ENCODE measurements at places on chromosomes 5 and 9.

DNA sequence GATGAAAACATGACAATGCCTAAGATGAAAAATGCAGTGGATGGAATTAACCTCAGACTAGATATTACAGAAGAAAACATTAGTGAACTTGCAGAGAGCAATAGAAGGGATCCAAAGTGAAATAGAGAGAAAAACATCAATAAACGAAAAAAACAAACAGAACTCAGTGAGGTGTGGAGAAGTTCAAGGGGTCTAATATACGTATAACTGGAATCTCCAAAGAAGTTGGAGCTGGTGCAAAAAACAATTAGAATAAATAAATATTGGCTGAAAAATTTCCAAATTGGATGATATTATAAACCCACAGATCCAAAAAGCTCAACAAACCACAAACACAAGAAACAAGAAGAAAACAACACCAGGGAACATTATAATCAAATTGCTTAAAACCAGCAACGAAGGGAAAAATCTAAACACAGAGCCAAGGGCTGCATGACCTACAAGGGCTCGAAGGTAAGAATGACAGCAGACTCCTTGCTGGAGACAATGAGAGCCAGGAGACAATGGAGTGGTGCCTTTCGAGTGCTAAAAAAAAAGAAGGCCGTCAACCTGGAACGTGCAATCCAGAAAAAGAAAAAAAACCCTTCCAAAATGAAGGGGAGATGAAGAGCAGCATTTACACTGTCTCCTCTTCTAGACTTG is 11.8 kb downstream of the FAM163B start:
- DNase-seq, result no peak

GRCh38 chr9:37650299-37650872 is 368 bp upstream of the FRMPD1 start:
- DNase-seq, result no peak

- no peak for DNase-seq
Measured at GRCh38 chr9:27485158-27485557, 38.9 kb upstream of the IFNK start.

- DNase-seq, result no peak
Measured at GRCh38 chr9:28363151-28363562, 789.9 kb upstream of the C9orf72 start.

DNA sequence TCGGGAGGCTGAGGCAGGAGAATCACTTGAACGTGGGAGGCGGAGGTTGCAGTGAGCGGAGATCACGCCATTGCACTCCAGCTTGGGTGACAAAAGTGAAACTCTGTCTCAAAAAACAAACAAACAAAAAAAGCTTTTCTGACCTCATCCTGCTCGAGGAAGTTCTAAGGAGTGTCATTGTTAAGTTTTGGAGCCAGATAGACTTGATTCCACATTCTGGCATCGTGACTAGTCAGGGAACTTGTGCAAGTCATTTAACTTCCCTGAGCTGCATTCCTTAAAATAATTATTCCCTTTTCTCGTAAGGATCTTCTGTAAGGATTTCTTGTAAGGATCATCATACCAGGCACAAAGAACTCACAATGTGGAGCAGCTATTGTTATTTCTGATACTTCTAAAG is 26.2 kb downstream of the SNX24 start:
- DNase-seq, result peak; percentile 23

- peak; percentile 48 for DNase-seq
Measured at GRCh38 chr9:70085241-70085640, 41.6 kb downstream of the MAMDC2 start.

GRCh38 chr5:1266791-1267190 is 28.1 kb downstream of the TERT start:
- no peak for DNase-seq

DNA sequence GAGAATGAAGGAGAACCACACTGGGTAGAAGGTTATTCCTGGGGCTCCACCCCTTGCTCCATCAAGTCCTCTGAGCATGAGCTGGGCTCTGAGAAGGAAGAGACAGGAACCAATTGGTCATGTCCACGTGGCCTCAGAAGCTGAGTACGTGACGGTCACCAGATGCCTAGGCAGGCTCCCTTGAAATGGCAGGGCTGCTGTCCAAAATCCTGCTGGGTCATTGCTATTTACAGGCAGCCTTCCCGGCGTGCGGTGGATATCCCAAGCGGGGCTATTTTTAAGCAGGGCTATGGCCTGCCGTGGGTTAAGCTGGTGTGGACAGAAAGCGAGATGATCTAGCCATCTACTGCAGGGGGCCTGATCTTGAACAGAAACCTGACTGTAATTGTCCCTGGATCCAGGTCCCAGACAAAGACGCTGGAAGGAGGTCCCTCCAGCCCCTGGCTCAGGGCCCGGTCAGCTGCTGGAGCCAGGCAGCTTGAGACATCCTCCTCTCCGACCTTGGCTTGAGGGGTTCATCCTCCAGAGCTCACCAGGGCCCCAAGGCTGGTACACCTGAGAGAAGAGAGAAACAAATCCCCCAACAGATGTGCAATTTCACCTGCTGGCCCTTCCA is 550 bp upstream of the CKMT2 start:
- DNase-seq, result no peak

DNA sequence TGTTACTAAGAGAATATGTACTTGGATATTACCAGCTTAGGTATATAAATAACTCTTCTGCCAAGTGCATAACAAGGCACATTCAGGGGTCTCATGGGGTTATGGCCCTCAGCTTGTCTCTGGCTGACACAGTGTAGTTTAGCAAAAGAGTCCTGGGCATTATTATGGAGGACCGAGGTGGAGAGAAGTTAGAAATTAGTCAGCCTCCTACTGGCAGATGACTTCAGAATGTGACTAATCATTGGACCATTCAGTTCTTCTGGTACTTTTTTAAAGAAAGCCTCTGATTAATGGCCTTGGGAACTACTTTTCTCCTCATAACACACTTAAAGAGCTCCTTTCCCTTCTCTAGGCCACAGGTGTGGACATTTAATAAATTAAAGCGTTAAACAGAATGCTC is 178.9 kb downstream of the SH3GL2 start:
- DNase-seq, result no peak

GRCh38 chr5:95973793-95974325 is 12.2 kb upstream of the ELL2 start:
- DNase-seq, result peak; percentile 41

GRCh38 chr5:3092211-3092610 is 340.7 kb upstream of the IRX2 start:
- no peak for DNase-seq

- no peak for DNase-seq
Measured at GRCh38 chr9:110900456-110900855, 137.8 kb downstream of the LPAR1 start.

DNA sequence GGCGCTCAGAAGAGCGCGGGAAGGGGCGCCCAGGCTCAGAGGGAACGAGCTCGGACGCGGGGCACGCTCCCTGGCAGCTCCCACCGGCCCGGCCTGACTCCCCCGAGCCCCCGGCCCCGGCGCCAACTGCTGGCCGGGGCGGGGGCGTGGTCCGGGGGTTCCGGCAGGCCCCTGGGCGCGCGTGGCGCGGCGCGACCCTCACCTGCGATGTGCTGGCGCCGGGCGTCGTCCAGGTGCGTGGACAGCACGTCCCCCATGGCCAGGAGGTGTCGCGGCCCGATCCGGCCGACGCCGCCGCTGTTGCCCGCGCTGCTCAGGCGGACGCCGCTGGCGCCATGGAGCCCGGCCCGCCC is 43.5 kb upstream of the STXBP1 start:
- DNase-seq, result no peak

DNA sequence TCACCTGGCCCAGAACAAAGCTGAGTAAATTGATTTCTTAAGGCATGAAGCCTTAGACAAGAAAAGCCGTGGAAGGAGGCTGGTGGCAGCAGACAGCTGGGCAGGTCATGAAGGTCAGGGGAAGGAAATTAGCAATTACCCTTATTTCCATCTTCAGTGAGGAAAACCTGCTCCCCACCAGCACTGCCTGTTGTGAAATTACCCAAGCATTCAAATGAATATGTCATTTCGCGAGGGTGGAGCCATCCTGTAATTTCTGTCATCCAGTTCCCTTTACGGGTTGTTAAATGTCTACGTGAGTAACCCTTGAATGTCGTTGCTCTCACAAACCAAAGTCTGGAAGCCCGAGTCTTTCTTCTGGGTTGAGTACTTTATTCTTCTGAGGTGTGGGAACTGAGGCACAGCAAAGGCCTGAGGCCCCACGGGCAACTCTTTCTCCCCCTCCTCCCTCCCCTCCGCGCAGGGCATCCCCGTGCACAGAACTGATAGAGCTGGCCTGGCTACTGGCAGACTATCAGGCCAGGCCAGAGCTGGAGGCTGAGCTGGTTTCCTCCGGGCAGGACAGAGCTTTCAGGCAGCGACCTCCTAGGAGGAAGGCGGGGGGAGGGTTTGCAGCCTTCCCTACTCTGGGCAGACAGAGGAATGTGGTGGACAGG is 22.0 kb upstream of the AK3 start:
- peak; percentile 38 for DNase-seq

DNA sequence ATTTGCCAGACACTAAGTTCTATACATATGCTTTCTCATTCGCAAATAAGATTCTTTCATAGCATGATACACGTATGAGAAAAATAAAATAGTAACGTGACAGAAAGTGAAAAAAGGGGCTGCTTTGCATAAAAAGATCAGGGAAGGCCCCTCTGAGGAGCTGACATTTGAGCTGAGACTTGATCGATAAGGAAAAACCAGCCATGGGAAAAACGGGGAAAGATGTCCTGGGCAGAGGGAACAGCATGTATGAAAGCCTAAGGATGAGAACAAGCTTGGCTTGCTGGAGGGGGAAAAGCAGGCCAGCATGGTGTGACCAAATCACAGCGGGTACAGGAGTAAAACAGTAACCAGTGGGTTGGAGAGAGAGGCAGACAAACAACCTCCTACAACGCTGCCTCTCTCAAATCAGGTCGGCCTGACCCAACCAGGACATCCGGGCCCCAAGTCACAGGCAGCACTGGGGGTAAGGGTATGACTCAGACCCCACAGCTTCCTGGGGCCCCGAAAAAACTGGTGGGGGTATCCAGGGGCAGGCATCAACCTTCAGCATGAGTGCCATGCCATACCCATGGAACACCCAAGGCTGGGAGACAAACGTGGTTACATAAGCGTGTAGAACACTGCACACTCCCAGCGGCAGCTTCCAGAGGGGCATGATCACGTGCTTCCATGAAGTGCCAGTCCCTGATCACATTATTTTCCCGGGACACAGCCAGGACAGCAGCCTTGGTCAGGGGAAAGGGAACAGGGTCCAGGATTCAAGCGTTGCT is 2.2 kb downstream of the TNIP1 start:
- DNase-seq, result no peak

- no peak for DNase-seq
Measured at GRCh38 chr5:32450952-32451351, 6.4 kb upstream of the ZFR start.

GRCh38 chr9:27090711-27091110 is 18.3 kb upstream of the TEK start:
- DNase-seq, result peak; percentile 14

- no peak for DNase-seq
Measured at GRCh38 chr5:58077416-58077815, 382.5 kb downstream of the PLK2 start.

Data from fibroblast of skin of abdomen (primary cell).